Vagina (tissue), 2 donors: ENCODE measurements at places on chromosomes 11 and 22. TPM values are rescaled to one million over a fixed set of nuclear protein-coding genes. Genes with fewer than 3 reads are reported as not detected.

DNA sequence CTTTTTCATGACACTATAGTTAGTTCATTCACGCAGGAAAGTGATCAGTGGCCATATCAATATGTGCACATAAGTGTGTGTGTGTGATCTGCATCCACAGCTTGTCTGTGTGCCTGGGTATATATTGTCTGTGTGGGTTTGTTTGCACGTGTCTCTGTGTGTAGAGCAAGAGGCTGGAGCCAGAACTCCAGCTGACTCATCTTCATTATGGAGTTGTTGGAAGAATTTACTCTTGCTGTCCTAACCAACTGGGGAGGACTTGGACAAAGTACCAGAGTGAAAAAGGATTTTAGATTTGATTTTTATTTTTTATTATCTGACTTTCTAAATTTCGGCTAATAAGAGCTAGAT lies 63.9 kb downstream of the TP53I11 start:
- no peaks in the 10 kb centered on the region for H3K27me3 ChIP-seq
- no peaks in the 10 kb centered on the region for H3K36me3 ChIP-seq
- H3K4me3 ChIP-seq = no peak overlapping the region
- H3K27ac ChIP-seq = no peak overlapping the region
- H3K4me1 ChIP-seq = peaks cover 20% of the 10 kb centered on the region
- no peak for DNase-seq

DNA sequence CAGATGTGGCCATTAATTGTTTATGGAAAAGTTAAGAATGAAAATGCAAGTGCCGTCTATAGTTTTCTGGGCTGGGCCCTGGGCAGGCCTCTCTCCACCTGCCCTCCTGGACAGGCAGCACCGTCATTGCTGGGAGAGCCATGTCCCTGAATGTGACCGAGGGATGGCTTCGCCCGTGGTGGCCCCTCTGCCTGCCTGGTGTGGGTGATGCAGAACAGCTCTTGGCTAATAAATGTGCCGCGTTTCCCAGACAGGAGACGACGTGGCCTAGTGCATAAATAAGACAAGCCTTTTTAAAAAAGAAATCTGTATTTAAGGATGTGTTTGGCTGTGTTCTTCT lies 407.3 kb downstream of the TBC1D22A start:
- no peak overlapping the region for H3K4me3 ChIP-seq
- no peaks in the 10 kb centered on the region for H3K27me3 ChIP-seq
- no peak for DNase-seq
- no peak overlapping the region for H3K27ac ChIP-seq
- H3K4me1 ChIP-seq = no peaks in the 10 kb centered on the region

GRCh38 chr22:27601195-27601594 lies 200.4 kb downstream of the MN1 start:
- no peak overlapping the region for H3K4me3 ChIP-seq
- no peaks in the 10 kb centered on the region for H3K36me3 ChIP-seq
- no peaks in the 10 kb centered on the region for H3K4me1 ChIP-seq
- H3K27ac ChIP-seq = no peak overlapping the region
- no peaks in the 10 kb centered on the region for H3K27me3 ChIP-seq
- DNase-seq = no peak

GRCh38 chr11:69260622-69261021 lies 33.3 kb upstream of the MYEOV start:
- H3K36me3 ChIP-seq = no peaks in the 10 kb centered on the region
- no peaks in the 10 kb centered on the region for H3K27me3 ChIP-seq
- no peak overlapping the region for H3K4me3 ChIP-seq
- peaks cover 5% of the 10 kb centered on the region for H3K4me1 ChIP-seq

DNA sequence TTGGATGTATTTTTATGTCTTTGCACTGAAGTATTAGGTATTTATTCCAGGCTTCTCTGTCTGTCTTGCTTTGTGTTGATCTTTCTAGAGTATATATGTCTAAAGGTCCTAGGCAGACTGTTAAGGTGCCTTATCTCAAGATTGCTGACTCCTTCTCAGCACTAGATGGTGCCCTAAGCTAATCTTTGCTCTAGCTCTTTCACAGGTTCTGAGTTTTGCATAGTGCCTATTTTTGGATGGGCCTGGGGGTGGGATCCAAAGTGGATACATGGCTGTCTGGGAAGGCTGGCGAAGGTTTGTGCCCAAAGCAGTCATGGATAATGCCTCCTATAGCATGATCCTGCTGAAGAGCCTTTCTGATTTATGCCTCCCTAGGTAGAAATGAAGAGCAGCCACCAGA lies 154.9 kb downstream of the TRPC6 start:
- peaks cover under 1% of the 10 kb centered on the region for H3K4me1 ChIP-seq
- H3K4me3 ChIP-seq = no peak overlapping the region
- no peaks in the 10 kb centered on the region for H3K27me3 ChIP-seq
- H3K27ac ChIP-seq = no peak overlapping the region
- H3K36me3 ChIP-seq = no peaks in the 10 kb centered on the region
- DNase-seq = no peak

GRCh38 chr22:24386937-24387471 lies 40.4 kb upstream of the ADORA2A start:
- no peaks in the 10 kb centered on the region for H3K27me3 ChIP-seq
- no peaks in the 10 kb centered on the region for H3K36me3 ChIP-seq
- H3K4me3 ChIP-seq = no peak overlapping the region
- peaks cover 24% of the 10 kb centered on the region for H3K4me1 ChIP-seq
- no peak overlapping the region for H3K27ac ChIP-seq

- DNase-seq = no peak
- H3K27ac ChIP-seq = no peak overlapping the region
- no peaks in the 10 kb centered on the region for H3K27me3 ChIP-seq
- H3K4me1 ChIP-seq = peaks cover 43% of the 10 kb centered on the region
- peaks cover 20% of the 10 kb centered on the region for H3K36me3 ChIP-seq
- H3K4me3 ChIP-seq = no peak overlapping the region
Observed at GRCh38 chr11:111981270-111981669, 43.9 kb upstream of the DLAT start.

- H3K4me1 ChIP-seq = no peaks in the 10 kb centered on the region
- H3K4me3 ChIP-seq = no peak overlapping the region
- H3K27me3 ChIP-seq = no peaks in the 10 kb centered on the region
Observed at GRCh38 chr11:79040348-79040747, 400.5 kb downstream of the TENM4 start.

GRCh38 chr11:61917334-61918109 lies at the start of gene RAB3IL1:
Gene RAB3IL1 (minus strand): TSS chr11:61917566. CDS start chr11:61917367, 199 bp downstream.
- H3K27ac ChIP-seq = peak within 1 kb of the TSS; percentile 85
- peak within 1 kb of the TSS; percentile 62 for H3K4me3 ChIP-seq
- peak; percentile 92 for DNase-seq
- H3K27me3 ChIP-seq = no peaks in the 10 kb centered on the region
- peaks cover 61% of the 10 kb centered on the region for H3K4me1 ChIP-seq
- H3K36me3 ChIP-seq = no peaks in the 10 kb centered on the region

DNA sequence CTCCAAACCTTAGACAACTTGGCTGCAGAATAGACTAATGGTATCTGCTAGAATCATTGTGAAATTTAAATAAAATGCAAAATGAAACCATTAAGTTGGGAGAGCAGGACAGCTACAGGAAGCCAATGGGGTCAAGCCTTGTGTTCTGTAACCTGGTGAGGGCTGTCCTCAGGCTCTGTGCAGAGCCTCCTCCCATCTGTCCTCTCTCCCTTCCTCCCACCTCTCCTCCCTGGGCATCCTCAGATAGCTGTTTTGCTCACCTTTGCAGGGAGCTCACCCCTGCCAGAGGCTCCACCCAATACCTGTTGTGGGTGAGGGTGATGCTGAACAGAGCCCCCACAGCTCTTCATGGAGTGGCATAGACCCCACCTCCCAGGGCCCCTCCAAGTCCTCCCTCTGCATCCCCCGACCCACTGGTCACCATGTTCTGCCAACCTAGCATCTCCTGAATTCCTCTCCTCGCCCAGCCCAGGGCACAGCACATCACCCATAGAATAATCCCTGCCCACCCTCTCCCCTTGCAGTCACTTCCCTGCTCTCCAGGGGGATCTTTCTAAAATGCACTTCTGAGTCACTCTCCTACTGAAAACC lies 100.3 kb downstream of the PDE2A start:
- H3K27ac ChIP-seq = no peak overlapping the region
- H3K27me3 ChIP-seq = no peaks in the 10 kb centered on the region
- no peaks in the 10 kb centered on the region for H3K36me3 ChIP-seq
- H3K4me3 ChIP-seq = no peak overlapping the region
- DNase-seq = no peak

- no peaks in the 10 kb centered on the region for H3K27me3 ChIP-seq
- peaks cover 13% of the 10 kb centered on the region for H3K4me1 ChIP-seq
- H3K4me3 ChIP-seq = peak overlapping the region; percentile 73
- H3K27ac ChIP-seq = peak overlapping the region; percentile 88
- no peaks in the 10 kb centered on the region for H3K36me3 ChIP-seq
Observed at GRCh38 chr22:38569181-38569971, 607 bp downstream of the DMC1 start.

- no peak overlapping the region for H3K27ac ChIP-seq
- H3K27me3 ChIP-seq = no peaks in the 10 kb centered on the region
- DNase-seq = no peak
- H3K4me1 ChIP-seq = no peaks in the 10 kb centered on the region
- H3K4me3 ChIP-seq = no peak overlapping the region
- H3K36me3 ChIP-seq = no peaks in the 10 kb centered on the region
Observed at GRCh38 chr22:28358312-28358711, 321.3 kb downstream of the TTC28 start.

DNA sequence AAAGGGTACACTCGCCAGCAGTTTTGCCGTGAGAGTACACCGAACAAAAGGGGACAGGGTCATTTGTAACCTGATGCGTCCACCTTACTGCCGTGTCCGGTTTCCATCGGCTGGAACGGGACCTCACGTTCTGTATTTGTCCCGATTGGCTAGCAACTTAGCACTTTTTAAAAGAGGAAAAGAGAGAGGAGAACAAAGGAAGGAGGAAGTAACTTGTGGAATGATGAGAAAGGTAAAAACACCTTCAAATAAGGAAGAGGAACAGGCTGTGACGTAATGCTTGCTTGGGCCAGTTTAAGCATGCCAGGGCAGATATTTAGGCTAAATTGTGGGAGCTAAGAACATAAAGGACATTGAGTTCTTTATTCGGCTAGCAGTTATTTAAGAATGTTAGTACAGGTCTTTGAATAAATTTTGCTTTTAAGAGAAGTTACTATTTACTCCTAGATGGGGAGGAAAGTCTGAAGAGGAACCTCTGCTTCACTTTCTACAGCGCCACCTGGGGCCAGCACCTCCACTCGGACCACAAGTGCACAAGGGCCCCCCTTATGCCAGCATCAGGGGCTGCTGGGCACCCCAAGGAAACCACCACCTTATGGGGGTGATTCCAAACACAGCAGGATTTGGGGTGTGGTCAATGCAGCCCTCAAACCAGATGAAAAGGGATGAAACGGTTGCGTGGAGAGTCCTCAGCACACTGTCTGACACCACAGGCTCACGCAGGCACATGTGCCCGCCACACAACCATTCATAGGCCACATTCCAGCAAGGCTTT lies 5.8 kb downstream of the ARSA start:
- DNase-seq = peak; percentile 93
- H3K36me3 ChIP-seq = no peaks in the 10 kb centered on the region
- peak overlapping the region; percentile 21 for H3K4me3 ChIP-seq
- H3K27me3 ChIP-seq = no peaks in the 10 kb centered on the region
- H3K27ac ChIP-seq = peak overlapping the region; percentile 73

GRCh38 chr11:103035791-103036434 lies 56.0 kb downstream of the DCUN1D5 start:
- H3K4me1 ChIP-seq = no peaks in the 10 kb centered on the region
- no peak overlapping the region for H3K4me3 ChIP-seq
- no peak overlapping the region for H3K27ac ChIP-seq
- no peaks in the 10 kb centered on the region for H3K27me3 ChIP-seq
- DNase-seq = no peak

- no peak overlapping the region for H3K27ac ChIP-seq
- DNase-seq = no peak
- peaks cover 14% of the 10 kb centered on the region for H3K27me3 ChIP-seq
- H3K4me3 ChIP-seq = peak overlapping the region; percentile 15
Observed at GRCh38 chr22:45972091-45972888, 4.7 kb downstream of the WNT7B start.

DNA sequence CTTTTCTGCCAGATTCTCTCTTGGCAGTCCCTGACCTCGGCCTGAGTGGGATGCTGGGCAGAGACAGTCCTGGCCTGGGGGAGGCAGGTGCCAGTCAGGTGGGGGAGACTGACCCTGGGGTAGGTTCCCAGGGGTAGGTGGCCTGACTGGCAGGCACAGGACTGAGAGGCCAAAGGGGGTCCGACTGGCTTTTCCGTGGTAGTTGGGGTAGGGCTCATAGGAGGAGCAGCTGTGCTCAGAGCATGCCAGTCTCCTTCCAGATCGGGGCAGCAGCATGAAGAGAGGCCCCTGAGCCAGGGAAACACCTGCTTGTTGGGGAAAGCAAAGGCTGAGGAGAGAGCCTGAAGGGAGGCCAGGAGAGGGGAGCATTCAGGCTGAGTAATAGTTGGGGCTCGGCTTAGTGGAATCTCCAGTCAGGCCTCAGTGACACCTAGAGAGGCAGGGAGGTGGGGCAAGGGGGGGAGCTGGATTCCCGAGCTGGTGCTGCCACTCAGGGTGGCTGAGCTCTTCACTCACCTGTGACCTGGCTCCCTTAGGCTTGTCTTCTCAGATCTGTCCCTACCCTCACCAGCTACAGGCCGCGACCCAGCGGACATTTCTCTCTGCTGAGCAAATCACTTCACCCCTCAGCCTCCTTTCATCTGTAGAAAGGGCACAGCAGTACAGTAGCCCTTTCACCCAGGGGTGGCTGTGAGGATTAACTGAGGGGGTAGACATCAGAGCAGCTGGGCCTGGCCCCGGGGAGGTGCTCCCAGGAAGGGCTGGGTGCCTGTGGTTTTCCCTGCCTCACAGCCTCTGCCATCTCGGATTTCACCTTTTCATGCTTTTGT lies 26.2 kb downstream of the MCM5 start:
- H3K36me3 ChIP-seq = no peaks in the 10 kb centered on the region
- no peak overlapping the region for H3K27ac ChIP-seq
- DNase-seq = no peak
- H3K27me3 ChIP-seq = no peaks in the 10 kb centered on the region
- H3K4me3 ChIP-seq = no peak overlapping the region
- H3K4me1 ChIP-seq = peaks cover 3% of the 10 kb centered on the region

DNA sequence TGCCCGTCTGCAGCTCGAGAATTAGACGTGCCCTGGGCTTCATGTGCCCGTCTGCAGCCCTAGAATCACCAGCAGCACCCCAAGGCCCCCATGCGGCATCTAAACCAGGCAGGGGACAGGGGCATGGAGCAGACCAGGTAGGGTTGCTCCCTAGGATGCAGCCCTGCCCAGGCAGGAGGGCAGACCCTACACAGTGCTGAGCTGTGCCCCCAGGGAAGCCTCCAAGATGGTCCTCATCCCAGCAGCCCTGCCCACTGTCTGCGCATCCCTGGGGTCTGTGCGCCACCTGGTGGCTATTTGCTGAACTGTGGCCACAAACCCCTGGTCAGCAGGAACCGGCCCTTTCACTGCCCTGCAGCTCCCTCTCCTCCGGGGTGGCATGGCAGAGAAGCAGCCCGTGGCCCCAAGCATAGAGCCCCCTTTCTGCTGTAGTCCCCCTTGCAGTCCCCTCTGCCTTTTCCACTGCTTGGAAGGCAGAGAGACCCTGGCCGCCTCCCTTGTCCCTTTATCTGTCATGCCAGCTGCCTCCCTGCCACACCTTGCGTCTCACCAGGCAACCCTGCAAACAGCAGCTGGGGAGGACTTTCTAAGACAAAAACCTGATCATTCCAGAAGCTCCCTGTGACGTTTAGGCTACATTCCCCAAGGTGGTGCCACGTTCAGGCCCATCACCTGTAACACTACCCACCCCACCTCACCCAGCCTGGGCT lies 86.6 kb downstream of the KCNQ1 start:
- H3K4me1 ChIP-seq = peaks cover 16% of the 10 kb centered on the region
- H3K36me3 ChIP-seq = no peaks in the 10 kb centered on the region
- H3K27me3 ChIP-seq = no peaks in the 10 kb centered on the region
- no peak for DNase-seq
- no peak overlapping the region for H3K4me3 ChIP-seq

The SIRT3 gene
- total RNA-seq = 5.6 TPM

The SLC22A25 gene
- total RNA-seq = 0.98 TPM

The SLC15A3 gene
- 23.1 TPM for total RNA-seq

The OR52N4 gene
- not detected for total RNA-seq

The CD248 gene
- total RNA-seq = 45.2 TPM

The RAC2 gene
- 15.7 TPM for total RNA-seq

The SLC22A6 gene
- not detected for total RNA-seq

The BTBD18 gene
- not detected for total RNA-seq

The CBLIF gene
- total RNA-seq = not detected
